Thyroid gland (tissue), 4 donors: ENCODE measurements at places on chromosomes 1 and 21.

GRCh38 chr1:223887747-223888418 lies 42.1 kb upstream of the TP53BP2 start:
- peak; percentile 79 for DNase-seq

DNA sequence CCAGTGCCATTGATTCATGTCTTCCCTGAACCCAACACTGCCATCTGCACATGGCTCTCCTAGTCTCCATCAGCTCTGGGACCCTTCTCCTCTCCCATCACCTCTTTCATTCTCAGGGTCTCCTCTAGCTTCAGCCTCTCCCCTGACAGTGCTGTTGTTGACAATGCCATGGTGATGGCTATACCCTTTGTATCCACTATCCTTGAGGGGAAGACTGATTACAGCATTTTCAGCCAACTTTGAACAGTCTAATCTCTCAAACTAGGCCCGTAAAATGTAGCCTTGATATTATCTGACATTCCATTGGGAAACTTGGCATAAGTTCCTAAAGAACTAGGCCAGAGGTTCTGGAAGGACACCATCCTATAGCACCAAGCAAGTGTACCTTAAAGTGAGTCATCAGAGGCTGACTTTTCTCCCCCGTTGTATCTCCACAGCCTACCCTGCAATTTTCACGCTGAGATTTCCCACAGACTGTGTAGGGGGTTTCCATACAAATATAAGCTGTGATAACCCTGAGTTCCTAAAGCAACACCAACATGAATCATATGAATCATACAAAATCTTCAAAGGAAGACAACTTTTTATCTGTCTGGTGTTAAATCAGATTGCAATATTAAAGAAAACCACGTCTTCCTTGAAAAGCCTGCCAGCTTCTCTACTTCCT lies 5.8 kb downstream of the HAO2 start:
- DNase-seq: no peak

GRCh38 chr1:16266411-16267118 lies 29.6 kb upstream of the CPLANE2 start:
- DNase-seq: no peak

DNA sequence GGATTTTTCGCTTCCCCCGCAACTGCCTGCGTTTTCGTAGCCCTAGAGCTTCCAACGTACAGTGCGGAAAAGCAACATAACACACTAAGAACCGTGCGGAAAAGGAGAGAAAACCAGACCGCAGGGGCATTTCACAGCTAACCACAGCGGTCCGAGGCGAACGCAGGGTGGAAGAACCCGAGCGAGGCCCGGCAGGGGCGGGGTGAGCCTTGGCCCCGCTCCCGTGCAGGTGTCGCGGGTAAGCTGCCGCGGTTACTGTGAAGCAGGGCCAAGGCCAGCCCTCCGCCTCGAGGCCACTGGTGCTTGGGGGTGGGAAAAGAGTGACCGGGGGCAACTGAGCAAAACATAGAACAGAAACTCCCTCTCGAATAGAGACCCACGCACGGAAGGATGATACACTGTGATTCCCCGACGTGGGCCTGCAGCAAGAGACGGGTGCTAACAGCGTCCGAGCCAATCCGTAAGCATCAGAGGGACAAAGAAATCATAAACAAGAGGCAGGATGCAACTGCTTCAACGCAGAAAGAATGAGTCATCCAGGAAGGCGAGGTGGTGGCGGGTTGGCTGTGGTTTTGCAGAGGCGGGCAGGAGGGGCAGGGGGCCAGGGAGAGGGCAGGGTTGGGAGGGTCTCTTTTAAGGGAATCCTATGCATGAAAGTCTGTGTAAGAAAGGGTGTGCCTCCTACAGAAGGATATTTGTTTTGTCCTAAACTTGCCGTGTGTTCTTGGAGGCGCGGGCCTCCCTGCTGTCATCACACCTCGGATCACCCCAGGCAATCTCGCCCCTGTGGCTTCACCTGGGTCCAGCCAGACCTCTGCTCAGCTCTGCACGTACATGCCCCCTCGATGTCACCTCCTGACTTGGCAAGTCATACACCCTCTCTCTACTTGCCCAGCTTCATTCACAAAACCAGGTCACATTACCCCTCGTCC lies 7.3 kb downstream of the GNG4 start:
- DNase-seq: no peak

- DNase-seq: no peak
Measured at GRCh38 chr1:79693441-79694114, 687.0 kb upstream of the ADGRL4 start.

- DNase-seq: no peak
Measured at GRCh38 chr1:212256369-212256768, 28.8 kb upstream of the PPP2R5A start.

GRCh38 chr1:244231572-244232315 lies 180.7 kb downstream of the ZBTB18 start:
- peak; percentile 7 for DNase-seq

DNA sequence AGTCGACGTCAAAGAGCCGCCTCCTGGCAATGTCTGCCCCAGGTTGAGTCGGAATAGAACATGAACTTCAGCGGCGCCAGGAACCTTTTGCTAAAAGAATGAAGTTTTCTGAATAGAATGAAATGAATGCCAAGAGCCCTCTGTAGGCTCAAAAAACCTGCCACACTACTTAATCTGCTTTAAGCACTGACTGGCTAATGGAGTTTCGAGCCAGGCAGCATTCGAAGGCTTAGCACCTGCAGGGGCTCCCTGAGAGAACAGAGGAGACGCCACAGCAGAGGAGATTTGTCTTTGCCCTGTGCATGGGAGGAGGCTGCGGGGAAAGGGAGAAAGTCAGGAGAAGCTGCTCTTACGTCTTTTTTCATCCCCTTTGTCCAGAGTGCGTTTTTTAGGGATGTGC lies 641.7 kb downstream of the AJAP1 start:
- DNase-seq: no peak

- peak; percentile 87 for DNase-seq
Measured at GRCh38 chr21:44347911-44348451, 5.4 kb upstream of the TRPM2 start.

DNA sequence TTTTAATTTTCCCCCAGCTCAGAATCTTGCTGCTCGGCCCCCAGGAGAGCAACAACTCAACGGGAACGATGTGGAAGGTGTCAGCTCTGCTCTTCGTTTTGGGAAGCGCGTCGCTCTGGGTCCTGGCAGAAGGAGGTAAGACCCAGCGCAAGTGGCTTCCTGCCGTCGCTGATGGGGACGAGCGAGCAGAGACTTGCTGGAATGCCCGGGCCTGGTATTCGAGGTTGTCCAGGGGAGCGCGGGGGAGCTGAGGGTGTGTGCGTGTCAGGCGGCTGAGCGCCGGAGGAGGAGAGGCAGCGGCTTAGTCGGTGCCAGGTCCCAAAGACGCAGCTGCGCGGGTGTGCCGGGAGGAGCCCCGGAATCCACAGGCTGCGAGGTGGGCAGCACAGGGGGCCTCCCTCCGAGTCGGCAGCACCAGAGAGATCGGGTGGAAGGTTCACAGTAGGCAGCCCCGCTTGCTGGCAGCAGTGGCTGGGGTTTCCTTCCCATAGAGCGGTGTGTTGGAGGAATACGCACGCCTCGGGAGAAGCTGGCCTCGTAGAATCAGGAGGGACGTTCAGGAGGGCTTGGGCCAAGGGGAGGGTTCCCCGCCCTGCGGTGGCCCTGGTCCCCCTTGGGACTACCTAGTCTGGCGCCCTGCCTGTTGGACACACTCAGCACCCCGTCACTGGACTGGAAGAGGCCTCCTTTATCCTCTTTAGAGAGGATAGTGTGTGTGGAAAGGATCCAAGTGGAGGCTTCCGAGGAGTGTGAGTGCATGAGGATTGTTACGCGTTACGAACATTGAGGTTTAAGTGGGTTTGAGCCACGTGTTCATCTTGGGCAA lies 547 bp downstream of the PDPN start:
- DNase-seq: no peak

GRCh38 chr1:109293026-109293425 lies 10.1 kb upstream of the PSRC1 start:
- DNase-seq: no peak

DNA sequence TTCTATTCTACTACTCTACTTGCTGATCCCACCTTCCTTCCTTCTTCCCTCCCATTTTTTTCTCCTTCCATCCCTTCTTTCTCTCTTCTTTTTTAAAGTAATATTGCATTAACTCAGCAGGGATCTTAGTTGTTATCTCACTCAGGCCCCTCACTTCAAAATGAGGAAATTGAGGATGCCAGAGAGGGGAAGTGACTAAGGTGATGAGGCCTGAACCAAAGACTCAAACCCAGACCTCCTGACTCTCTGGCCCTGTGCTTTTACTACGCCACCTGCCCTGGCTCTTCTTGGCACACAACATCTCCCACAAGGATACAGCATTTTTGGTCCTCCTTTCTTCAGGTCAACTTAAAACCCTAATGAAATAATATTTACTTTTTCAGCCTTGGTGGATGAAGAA lies 151.7 kb upstream of the ZNF648 start:
- DNase-seq: no peak

DNA sequence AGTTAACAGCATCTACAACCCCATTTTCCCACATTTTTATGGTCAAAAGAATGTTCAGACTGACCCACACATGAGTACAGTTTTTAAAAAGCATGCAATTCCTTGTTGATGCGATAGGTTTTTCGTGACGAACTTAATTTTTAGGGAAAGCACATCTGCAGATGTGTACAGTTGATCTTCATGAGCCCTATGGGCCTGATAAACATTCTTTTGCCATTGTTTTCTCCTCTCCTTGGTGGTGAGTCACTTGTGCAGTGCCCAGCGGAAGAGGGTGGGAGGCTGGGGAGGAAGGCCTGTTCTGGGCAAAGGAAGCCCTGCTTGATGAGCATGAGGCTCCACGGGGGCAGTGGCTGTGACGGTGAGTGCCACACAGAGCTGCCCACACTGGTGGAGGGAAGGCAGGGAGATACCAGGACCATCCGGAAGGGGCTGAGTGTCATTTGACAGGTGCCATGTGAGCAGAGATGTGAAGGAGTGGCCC lies 5.3 kb downstream of the ARF1 start:
- DNase-seq: no peak

- no peak for DNase-seq
Measured at GRCh38 chr1:180094705-180095295, 59.9 kb upstream of the QSOX1 start.

- DNase-seq: no peak
Measured at GRCh38 chr1:197671140-197671539, 104.1 kb downstream of the DENND1B start.

DNA sequence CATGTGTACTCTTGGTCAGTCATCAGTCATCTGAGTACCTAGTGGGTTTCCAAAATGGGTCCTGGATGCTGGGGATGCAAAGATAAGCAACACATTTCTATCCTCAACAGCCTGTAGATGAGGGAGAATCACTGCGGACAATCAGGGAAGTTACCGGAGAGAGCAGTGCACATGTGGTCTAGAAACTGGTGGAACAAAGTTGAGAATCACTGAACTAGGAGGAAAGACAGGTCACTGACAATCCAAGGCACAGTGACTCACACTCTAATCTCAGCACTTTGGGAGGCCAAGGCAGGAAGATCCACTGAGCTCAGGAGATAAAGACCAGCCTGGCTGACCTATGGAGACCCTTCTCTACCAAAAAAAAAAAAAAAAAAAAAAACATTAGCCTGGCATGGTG lies 31.4 kb upstream of the LGALS8 start:
- no peak for DNase-seq

DNA sequence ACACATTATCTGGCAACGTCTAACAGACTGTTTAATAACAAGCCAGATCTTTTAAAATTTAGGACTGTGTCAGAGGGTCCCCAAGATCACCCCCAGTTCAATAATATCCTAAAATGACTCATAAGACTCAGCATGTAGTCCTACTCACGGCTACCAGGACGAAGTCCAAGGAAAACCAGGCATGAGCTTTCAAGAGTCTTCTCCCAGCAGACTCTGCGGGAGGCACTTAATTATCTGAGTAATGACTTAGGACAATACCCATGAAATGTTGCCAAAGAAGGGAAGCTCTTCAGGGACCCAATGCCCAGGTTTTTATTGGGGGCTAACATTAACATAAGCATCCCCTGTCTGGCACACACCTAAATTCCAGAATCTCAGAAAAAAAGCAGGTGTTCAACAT lies 7.0 kb downstream of the HFM1 start:
- no peak for DNase-seq

DNA sequence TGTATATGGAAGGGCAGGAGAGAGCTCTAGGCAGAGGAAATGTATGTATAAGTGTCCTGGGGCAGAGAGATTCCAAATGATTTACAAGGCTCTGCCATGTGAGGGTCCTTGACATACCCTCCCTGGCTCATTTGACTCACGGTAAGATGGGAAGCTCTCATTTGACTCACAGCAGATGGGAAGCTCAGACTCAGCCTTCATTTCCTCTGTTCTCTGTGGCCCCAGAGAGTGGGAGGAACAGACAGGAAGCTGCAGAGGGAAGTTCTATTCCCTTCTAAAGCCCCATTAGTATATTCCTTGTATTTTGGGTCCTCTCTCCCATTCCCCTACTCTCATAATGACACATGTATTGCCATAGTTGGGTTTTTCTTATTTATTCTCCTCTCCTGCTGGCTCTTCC lies 44.9 kb downstream of the FOXD2 start:
- no peak for DNase-seq

- DNase-seq: no peak
Measured at GRCh38 chr1:95438218-95438948, 204.4 kb downstream of the RWDD3 start.

GRCh38 chr1:223109581-223110026 lies 33.4 kb downstream of the TLR5 start:
- DNase-seq: no peak

DNA sequence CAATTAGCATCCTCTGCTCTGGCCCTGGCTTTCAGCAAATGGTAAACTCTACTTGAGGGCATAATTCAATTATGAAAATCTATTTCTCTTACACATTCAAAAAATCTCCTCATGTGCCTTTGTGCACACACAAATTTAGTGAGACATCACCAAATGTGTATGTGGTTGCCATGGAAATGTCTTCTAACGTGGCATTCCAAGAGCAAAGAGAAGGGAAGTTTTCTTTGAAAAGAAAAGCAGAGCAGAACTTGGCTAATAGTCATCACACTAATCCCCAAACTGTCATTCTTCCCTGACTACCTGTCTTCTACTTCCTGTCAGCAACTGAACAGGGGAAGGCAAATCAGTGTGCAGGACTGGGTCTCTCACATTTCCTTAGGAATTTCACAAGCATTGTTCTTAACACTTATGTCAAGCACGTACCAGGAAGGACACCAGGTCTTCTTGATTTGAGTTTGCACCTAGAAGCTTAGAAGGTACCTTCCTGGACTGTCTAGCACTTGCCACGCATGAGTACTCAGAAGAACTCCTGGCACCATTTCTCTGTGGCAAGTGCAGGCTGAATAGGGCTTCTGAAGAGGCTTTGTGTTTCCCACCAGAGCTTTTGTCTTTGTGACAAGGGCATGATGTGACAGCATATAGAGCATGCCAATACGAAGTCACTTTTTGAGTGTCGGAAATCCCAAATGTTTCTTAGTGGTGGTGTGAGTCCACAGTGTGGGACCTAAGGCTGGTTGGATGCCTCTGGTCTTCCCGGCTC lies 32.3 kb downstream of the MAN1C1 start:
- DNase-seq: no peak

GRCh38 chr1:194537521-194537920 lies 1351.1 kb upstream of the B3GALT2 start:
- DNase-seq: no peak

DNA sequence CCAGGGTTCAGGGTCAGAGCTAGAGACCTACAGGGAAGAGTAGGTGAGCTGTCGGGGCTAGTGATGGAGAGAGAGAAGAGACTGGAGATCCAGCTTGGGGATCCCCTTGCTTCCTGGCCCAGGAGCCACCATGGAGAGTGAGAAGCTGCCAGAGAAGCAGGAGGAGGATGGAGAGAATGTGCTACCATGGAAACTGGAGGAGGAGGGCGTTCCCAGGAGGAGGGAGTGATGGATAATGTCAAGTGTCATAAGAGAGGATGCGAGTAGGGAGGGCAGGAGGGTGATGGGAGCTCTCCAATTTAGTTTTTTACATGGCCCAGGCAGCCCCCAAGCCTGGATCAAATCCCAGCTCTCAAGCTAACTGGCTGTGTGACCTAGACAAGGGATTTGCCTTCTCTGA lies 46.5 kb upstream of the EPB41 start:
- no peak for DNase-seq
